ENCODE measurements at places on chromosomes 1 and 21.

DNA sequence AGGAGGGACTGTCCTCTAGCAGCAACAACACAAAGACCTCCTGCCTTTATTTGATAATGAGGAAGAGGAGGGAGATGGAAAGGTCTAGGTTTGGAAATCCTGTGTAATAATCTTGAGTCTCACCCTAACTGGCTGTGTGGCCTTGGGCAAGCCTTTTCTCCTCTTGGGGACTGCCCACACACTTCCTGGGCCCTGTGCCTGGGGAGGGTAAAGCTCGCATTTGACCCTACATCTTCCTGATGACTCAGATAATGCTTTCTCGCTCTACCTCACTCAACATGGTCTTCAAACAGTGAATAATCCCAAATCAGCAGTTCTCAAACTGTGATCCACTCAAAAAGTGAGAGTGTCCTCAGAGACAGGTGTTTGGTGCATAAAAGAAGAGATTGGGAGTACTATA, 81.2 kb downstream of the VWA5B1 start:
- no peak for DNase-seq

GRCh38 chr1:205837382-205837970, 12.5 kb downstream of the PM20D1 start:
- no peak for DNase-seq

DNA sequence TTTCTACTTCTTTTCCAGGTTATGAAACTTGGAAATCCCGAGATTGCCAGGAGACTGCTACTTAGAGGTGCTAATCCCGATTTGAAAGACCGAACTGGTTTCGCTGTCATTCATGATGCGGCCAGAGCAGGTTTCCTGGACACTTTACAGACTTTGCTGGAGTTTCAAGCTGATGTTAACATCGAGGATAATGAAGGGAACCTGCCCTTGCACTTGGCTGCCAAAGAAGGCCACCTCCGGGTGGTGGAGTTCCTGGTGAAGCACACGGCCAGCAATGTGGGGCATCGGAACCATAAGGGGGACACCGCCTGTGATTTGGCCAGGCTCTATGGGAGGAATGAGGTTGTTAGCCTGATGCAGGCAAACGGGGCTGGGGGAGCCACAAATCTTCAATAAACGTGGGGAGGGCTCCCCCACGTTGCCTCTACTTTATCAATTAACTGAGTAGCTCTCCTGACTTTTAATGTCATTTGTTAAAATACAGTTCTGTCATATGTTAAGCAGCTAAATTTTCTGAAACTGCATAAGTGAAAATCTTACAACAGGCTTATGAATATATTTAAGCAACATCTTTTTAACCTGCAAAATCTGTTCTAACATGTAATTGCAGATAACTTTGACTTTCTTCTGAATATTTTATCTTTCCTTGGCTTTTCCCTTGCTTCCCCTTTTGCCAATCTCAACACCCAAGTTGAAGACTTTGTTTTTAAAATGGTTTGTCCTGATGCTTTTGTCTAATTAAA, 4.0 kb downstream of the CDKN2C start:
- no peak for DNase-seq

DNA sequence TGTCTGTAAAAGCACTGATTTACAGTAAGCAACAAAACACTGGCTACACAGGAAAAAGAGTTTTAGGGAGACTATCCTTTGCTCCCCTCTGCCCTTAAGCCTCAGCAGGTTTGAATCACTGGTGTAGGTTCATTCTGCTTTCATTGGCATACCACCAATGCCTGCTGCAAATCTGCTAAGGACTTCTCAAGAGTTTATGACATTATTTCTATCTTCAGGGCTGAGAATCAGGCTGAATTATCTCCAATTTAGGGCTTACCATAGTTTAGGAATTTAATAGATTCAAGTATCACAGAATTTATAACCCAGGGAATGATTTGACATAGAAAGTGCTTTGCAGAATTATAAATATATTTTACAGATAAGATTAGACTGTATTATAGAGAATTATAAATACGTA, 6.7 kb upstream of the ZBTB18 start:
- DNase-seq = no peak

DNA sequence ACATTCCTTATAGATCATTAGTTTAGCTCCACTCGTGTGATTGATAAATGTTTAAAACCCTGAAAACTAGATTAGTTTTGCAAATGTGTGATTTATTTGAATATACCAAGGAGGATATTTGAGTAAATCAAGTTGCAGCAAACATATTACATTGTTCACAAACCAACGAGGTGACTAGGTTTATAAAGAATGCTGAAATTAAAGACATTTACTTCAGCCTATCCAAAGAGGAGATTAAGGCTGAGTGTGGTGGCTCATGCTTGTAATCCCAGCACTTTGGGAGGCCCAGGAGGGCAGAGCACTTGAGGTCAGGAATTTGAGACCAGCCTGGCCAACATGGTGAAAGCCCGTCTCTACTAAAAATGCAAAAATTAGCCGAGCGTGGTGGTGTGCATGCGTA, 34.1 kb downstream of the VTCN1 start:
- no peak for DNase-seq

DNA sequence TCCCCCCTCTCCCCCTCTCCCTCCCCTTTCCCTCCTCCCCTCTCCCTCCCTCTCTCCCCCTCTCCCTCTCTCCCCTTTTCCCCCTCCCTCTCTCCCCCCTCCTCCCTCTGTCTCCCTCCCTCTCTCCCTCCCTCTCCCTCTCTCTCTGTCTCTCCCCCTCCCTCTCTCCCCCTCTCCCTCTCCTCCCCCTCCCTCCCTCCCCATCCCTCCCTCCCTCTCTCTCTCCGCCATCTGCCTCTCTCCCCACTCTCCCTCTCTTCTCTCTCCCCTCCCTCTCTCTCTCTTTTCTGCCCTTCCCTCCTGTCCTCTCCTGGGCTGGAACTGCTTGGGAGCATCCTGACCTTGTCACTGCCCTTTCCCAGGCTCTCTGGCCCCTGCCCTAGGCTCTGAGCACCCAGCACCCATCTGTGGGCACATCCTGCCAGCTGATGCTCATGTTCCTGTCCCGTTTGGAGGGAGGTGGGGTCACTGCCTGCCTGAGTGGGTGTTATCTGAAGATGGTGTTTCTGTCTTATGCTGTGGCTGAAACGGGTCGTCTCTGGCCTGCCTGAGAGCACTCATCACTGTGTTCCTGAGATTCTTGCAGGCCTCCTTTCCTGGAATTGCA, 10.8 kb downstream of the FTCD start:
- no peak for DNase-seq
